A549 treated with AZD2906 at 1 μM for 4 hours (cell line): ENCODE measurements at places on chromosomes 2 and 18. TPM values are rescaled to one million over a fixed set of nuclear protein-coding genes. Genes with fewer than 3 reads are reported as not detected.

The MROH2A gene
- total RNA-seq = 0.11 to 0.23 TPM (median 0.18 TPM) in 4 of 5 replicates, not detected in the other

The SPDYA gene
- 0.08 to 0.27 TPM (median 0.25 TPM) in 5 replicates for total RNA-seq

The SNTG2 gene
- not detected in 5 replicates for total RNA-seq

The EDAR gene
- total RNA-seq = 0.02 to 0.10 TPM (median 0.04 TPM) in 5 replicates

The SOWAHC gene
- 7.5 to 9.7 TPM (median 9.2 TPM) in 5 replicates for total RNA-seq

The ZNF385B gene
- total RNA-seq = 0.07 to 0.21 TPM (median 0.13 TPM) in 4 of 5 replicates, not detected in the other

The FAM110C gene
- total RNA-seq = 0.17 to 0.40 TPM (median 0.32 TPM) in 5 replicates

The FTCDNL1 gene
- 1.9 to 3.0 TPM (median 2.6 TPM) in 5 replicates for total RNA-seq

The L3MBTL4 gene
- 0.02 to 0.05 TPM in 2 of 5 replicates, not detected in the others for total RNA-seq
